Stimulated activated effector memory CD8-positive, alpha-beta T cell treated with anti-CD3 and anti-CD28 coated beads, Interleukin-12 subunit alpha, Interleukin-12 subunit beta, amount 100 ng/mL, for 72 hours (primary cell): ENCODE measurements at places on chromosomes 4 and X.

GRCh38 chr4:143531788-143532491, 18.4 kb downstream of the SMARCA5 start:
- DNase-seq: no peak

GRCh38 chrX:135981668-135982067, 3.6 kb upstream of the SLC9A6 start:
- DNase-seq: no peak

- no peak for DNase-seq
These were observed 82.8 kb upstream of the CTSO start for GRCh38 chr4:156036496-156036895.

- no peak for DNase-seq
These were observed 825 bp upstream of the RASGEF1B start for GRCh38 chr4:81472281-81473182.

GRCh38 chr4:116480546-116480945, 604.8 kb downstream of the TRAM1L1 start:
- no peak for DNase-seq

GRCh38 chr4:113821856-113822255, 60.3 kb upstream of the CAMK2D start:
- DNase-seq: no peak

GRCh38 chr4:103306870-103307375, 108.8 kb upstream of the CENPE start:
- no peak for DNase-seq

DNA sequence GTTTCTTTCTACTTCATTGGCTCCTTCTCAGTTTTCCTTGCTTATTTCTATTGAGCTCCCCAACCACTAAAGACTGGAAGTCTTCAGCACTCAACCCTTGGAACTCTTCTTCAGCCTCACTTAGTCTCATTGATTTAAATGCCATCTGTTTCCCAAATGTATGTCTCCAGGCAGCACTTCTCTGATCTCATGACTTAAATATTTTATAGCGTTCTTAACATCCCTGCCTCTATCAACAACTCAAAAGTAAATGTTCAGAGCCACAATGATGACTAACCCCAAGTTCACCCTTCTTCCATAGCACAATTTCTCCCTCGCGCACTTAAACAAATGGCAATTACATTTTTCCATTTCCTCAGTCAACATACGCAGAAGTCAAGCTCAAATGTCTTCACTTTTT, 1393.3 kb downstream of the ARAP2 start:
- DNase-seq: no peak

GRCh38 chrX:9670136-9670814, 95.4 kb downstream of the GPR143 start:
- no peak for DNase-seq

DNA sequence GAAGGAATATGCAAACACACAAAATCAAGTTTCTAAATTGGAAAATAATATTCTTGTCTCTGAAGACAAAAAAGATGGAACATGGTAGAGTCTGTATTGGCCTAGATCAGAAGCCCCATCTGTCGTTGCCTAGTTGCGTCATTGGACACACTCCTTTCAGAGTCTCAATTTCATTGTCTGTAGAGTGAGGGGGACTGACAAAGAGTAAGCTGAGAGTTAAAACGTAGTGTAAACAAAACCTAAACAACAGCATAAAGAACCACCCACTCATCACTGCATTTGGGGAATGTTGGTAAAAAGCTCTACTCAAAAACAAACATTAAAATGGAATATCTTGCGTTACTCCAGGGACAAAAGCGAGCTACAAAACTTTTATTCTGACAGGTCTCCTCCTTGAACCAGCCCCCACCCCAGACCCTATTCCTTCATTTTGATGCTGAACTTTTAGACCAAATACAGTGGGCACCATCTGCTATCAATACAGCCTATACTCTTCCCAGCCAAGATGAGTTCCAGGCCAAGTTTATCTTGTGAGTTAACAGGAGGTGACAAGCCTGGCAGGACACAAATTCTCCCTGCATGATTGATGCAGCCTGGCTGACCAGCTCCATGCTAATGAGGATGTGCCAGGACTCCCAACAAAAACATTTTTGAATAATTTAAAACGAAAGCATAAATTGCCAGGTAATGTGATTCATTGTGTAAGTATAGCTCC, 125.2 kb downstream of the COL25A1 start:
- no peak for DNase-seq

- DNase-seq: no peak
These were observed 602.0 kb downstream of the GLUD2 start for GRCh38 chrX:121649417-121649816.

DNA sequence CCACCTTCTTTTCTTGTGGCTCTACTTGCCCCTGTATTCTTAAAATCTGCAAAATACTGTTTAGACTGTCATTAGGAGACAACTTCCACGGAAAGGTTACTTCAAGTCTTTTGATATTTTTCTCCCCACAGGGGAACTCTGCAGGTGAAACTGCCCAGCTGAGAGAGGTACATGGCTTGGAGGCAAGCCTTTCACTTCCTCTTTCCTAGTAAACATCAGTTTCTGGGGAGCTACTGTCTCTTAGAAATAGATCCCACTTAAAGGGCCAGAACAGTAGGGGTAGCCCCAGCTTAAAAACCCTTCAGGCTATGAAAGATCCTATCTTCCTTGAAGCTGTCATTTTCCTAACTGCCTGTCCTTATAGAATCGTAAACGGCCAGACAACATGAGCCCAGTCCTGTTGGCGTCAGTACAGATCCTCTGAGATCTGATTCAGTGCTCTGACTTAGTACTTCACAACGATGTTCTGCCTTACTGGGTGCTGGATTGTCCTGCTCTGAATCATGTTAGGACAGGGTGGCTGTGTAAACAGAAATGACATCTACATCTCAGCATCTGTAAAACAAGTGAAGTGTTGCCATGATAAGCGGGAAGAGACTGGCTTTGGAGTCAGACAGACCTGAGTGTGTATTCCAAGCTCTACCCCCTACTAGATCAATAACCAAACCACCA, 102.1 kb downstream of the ITIH6 start:
- DNase-seq: no peak

- DNase-seq: no peak
These were observed 21.1 kb upstream of the PLS3 start for GRCh38 chrX:115539841-115540240.

DNA sequence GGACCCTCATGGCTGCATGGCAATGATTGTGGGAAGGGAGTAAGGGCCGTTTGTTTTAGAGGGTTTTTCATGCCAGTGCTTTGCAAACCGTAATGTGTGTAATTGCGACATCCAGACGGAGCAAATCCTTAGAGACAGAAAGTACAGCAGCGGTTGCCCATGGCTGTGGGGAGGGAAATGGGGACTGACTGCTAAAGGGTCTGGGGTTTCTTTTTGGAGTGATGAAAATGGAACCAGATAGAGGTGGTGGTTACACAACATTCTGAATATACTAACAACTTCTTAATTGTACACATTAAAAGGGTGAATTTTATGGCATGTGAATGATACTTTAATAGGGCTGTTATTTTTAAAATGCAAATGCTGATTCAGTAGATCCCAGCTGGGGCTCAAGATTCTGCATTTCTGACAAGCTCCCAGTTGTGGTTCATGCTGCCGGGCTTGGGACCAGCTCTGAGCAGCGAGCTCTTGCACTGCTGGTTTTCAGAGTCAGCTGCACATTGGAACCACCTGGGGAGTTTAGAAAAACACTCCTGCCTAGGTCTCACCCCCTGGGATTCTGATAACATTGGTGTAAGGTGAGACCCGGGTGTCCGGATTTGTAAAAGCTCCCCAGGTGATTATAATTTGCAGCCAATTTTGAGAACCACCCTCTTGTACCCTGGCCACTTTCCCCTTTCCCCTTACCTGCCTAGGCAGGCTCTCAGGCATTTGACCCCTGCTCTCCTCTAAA, 47.7 kb downstream of the PRPS1 start:
- DNase-seq: no peak

- DNase-seq: no peak
These were observed 349.3 kb downstream of the PTTG2 start for GRCh38 chr4:38309471-38309870.

GRCh38 chr4:182170417-182170935, 72.7 kb upstream of the TENM3 start:
- DNase-seq: no peak

DNA sequence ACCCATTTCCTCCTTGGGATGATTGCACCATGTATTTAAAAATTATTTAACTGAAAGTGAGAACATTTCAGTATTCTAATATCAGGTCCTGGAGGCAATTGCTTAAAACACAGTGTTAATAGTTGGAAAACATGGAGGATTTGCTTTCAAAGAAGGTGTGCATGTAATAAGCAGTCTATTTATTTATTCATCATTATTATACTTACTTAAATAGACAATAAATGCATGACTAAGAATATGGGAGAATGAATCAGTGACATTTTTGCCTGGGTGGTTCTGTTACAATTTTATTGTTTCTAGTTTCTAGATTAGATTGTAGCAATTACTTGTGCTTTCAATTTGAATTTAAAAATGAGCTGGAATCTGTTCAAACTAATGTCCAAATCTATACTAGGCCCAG, 145.5 kb downstream of the AREG start:
- DNase-seq: no peak

- no peak for DNase-seq
These were observed 35.6 kb downstream of the BCLAF3 start for GRCh38 chrX:19955306-19955705.

- no peak for DNase-seq
These were observed 300.9 kb upstream of the CPEB2 start for GRCh38 chr4:14701389-14701788.

DNA sequence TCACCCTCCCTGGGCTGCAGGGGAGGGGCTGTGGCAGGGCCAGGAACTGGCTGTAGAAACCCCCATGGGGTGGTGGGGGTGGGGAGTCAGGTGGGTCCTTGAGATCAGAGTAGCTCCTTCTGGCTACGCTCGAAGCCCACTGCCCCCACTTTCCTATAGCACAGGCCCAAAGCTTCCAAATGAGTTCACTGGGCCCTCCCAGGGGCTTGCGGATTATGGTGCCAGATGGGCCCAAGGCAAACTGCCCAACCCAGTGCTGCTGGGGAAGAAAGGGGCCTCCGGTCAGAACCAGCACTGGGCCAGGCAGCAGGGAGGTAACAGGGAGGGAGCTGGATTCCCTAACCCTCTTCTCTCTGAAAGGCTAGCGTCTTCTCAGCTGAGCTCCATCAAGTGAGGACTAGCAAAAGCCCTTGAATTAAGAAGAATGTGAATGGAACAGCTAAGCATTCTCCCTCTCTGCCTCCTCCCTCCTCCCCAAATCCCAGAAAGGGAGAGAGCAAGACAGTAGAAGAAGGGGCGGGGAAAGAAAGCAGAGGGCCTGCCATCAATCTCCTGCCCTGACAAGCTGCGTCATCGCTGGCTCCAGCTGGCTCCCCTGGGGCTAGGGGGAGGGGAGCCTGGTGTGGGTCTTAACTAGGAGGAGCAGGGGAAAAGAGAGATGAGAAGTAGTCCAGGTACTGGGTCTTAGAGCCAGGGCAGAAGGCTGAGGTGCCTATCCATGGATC, 34.7 kb downstream of the FRMPD3 start:
- no peak for DNase-seq

DNA sequence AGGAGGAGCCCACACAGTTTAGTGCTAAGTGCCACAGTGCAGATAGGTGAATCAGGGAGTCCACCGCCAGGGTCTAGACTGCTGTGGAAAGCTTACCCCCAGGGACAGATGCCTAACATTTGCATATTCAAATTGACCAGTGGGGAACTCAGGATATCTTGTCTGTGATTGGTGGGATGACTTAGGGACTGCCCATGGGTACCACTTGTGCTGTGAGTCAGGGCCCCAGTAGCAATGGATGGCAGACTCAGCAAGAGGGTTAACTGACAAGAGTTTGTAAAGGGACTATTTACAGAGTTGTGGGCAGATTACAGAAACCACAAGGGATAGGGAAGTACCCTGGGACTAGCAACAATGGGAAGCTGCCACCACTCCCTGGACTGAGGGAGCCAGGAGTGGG, 282.1 kb downstream of the BCOR start:
- no peak for DNase-seq

DNA sequence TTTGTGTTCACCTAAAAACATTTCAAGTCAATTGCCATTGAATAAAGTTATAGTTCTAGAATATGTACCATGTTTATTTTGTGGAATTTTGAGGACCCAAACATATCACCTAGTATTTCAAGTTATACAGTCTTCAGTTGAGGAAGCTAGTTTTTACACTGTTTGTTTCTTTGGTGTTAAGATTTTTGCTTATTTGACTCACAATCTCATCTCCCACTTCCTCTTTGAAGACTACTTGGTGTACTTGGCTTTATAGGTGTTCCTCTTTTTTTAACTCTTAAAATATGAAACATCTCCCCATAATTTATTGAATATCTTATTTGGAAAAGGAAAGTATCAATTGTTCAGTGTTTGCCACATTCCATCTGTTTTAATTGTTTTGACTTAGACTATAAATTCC, 675.4 kb downstream of the RAPGEF2 start:
- DNase-seq: no peak

DNA sequence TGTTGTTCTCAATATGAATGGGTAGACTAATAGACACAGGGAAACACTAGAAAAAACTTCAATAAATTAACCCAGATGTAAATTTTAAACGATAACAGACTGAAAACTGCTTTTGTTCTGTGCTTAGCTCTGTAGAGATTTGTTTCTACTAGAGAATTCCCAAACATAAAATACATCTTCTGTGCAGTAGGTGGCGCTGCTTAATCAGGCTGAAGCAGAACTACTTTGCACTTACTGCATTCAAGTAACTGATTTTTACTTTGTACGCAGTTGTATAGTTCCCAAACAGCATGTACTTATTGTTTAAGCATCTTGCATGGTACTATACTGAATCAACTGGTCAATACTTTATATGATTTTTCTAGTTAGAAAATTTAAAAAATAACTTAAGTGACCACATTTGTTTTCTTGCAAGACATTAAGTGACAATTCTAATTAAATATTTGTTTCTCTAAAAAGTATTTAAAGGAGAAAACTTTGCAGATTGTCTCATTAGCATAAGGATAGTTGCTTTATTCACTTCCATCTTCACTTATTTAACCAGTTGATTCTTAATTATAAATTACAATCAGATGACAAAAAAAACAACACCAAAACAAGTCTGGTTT, 490.6 kb downstream of the IL15 start:
- DNase-seq: peak; percentile 67

- DNase-seq: no peak
These were observed 22.3 kb upstream of the MAOA start for GRCh38 chrX:43633757-43634156.

- no peak for DNase-seq
These were observed 1056.7 kb downstream of the STIM2 start for GRCh38 chr4:27917381-27917780.

DNA sequence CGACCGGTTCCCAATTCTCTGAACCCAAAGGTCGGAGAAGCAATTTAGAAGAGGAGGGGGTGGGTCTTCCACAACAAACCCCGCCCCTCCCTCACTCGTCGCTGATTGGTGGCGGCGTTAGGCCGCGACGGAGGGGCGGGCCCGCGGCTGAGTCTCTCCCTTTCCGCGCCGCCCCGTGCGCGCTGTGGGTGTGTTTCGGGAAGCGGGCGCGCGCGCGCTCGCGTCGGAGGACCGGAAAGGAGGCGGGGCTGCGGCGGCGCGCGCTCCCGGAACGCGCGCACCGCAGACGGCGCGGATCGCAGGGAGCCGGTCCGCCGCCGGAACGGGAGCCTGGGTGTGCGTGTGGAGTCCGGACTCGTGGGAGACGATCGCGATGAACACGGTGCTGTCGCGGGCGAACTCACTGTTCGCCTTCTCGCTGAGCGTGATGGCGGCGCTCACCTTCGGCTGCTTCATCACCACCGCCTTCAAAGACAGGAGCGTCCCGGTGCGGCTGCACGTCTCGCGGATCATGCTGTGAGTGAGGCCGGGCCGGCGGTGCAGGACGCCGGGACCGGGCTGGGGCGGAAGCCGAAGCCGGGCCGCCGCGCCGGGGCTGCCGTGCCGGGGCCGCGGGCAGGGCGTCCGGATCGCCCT, at the start of gene SPCS3:
Gene SPCS3 (plus strand): TSS at position 263 of the 636 bp plus-strand sequence. CDS start 111 bp downstream, at position 374.
- DNase-seq: peak; percentile 87
